ENCODE measurements at places on chromosomes 1 and 21.

GRCh38 chr21:36846631-36847030 lies 119.8 kb downstream of the HLCS start:
- H3K36me3 ChIP-seq = peaks cover 4% of the 10 kb centered on the region
- no peak overlapping the region for H3K27ac ChIP-seq
- H3K27me3 ChIP-seq = no peaks in the 10 kb centered on the region
- DNase-seq = no peak
- peaks cover 13% of the 10 kb centered on the region for H3K4me1 ChIP-seq

DNA sequence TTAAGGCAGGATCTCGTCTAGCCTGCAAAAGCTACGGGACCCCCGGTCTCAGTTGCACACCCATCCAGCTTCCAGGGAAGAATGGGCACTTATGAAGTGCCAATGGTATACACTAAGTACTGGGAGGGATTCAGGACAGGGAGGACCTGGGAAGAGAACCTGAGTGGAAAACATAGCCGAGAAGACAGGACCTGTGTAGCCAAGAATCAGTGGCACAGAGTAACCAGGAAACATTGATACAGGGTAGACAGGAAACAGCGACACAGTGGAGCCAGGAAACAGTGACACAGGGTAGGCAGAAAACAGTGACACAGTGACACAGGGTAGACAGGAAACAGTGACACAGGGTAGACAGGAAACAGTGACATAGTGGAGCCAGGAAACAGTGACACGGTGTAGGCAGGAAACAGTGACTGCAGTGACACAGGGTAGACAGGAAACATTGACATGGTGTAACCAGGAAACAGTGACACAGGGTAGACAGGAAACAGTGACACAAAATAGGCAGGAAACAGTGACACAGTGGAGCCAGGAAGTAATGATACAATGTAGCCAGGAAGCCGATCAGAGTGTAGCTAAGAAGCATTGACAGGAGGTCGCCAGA lies 138.0 kb upstream of the ARHGEF16 start:
- DNase-seq = no peak
- H3K4me1 ChIP-seq = peaks cover 36% of the 10 kb centered on the region
- H3K4me3 ChIP-seq = no peak overlapping the region
- no peak overlapping the region for H3K27ac ChIP-seq

- H3K36me3 ChIP-seq = peaks cover 39% of the 10 kb centered on the region
- DNase-seq = no peak
- no peaks in the 10 kb centered on the region for H3K4me1 ChIP-seq
- H3K4me3 ChIP-seq = no peak overlapping the region
Measured at GRCh38 chr1:2060072-2060471, 9.9 kb downstream of the PRKCZ start.

DNA sequence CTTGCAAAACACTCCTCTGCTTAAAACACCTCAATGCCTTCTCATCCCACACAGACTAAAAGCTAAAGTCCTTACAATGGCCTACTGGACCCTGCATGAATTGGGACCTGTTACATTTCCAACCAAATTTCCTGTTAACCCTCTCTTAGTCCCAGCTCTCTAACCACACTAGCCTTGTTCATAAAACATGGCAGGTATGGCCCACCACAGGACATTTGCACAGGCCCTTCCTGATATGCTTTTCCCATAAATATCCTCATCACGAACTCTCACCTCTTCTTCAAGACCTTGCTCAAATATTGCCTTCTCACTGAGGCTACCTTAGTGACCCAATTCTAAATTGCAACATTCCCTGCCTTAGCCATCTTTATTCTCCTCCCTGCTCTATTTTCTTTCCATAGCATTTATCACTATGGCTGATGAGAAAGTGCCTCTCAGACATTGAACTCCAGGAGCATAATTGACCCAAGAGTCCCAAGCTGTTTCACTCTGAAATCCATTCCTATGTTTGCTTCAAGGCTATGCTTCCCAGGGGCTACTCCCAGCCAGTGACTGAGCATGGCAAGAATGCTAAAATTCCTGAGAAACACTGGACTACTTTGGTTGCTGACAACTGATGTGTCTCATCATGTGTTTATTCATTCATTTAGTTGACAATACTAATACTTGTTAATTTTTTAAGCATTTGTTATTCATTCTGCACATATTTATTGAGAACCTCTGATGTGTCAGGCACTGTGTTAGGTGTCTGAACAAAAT lies 2.7 kb upstream of the PALMD start:
- no peak overlapping the region for H3K27ac ChIP-seq
- H3K4me3 ChIP-seq = no peak overlapping the region
- H3K36me3 ChIP-seq = no peaks in the 10 kb centered on the region
- no peak for DNase-seq
- H3K4me1 ChIP-seq = peaks cover 28% of the 10 kb centered on the region
- no peaks in the 10 kb centered on the region for H3K27me3 ChIP-seq

GRCh38 chr1:160580221-160580812 lies 1.0 kb upstream of the CD84 start:
- H3K4me1 ChIP-seq = no peaks in the 10 kb centered on the region
- no peak for DNase-seq
- peaks cover 13% of the 10 kb centered on the region for H3K27me3 ChIP-seq
- no peak overlapping the region for H3K27ac ChIP-seq
- H3K36me3 ChIP-seq = no peaks in the 10 kb centered on the region

- no peak overlapping the region for H3K4me3 ChIP-seq
- H3K27me3 ChIP-seq = no peaks in the 10 kb centered on the region
- no peak for DNase-seq
- H3K36me3 ChIP-seq = peaks cover 16% of the 10 kb centered on the region
Measured at GRCh38 chr1:196501760-196502428, 106.3 kb downstream of the KCNT2 start.

DNA sequence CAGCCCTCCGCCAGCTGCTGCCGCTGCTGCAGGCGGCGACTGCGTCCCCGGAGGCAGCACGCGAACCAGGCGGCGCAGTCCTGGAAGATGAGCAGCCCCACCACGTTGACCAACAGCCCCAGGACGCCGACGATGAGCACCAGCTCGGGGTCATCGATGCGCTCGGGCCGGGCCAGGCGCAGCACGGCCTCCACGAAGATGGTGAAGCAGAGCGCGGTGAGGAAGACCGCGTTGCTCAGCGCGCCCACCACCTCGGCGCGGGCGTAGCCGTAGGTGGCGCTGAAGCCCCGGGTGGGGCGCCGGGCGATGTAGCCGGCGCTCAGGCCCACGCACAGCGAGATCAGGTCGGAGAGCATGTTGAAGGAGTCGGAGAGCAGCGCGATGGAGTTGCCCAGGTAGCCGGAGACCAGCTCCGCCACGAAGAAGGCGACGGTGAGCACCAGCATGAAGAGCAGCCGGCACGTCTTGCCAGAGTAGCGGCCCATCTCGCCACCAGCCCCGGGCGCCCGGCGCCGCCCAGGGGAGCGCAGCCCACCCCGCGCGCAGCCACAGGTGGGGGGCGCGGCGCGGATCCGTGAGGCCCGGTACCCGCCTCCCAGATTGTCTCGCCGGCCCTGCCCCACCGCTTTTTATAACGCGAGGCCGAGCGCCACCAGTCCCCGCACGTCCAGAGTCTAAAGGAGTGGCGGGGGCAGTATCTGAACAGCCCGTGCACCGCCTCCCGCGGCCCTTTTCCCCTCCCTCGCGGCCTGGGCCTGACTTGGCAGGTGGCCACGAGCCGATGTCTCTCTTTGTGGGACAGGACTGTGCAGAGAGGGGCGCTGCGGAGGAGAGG lies at the start of gene SLC30A10:
TSS of gene SLC30A10 (minus strand) at position 602 of the 835 bp plus-strand sequence. CDS start at position 485, 117 bp downstream.
- peaks cover 11% of the 10 kb centered on the region for H3K4me1 ChIP-seq
- DNase-seq = peak; percentile 54
- H3K4me3 ChIP-seq = peak within 1 kb of the TSS; percentile 82

DNA sequence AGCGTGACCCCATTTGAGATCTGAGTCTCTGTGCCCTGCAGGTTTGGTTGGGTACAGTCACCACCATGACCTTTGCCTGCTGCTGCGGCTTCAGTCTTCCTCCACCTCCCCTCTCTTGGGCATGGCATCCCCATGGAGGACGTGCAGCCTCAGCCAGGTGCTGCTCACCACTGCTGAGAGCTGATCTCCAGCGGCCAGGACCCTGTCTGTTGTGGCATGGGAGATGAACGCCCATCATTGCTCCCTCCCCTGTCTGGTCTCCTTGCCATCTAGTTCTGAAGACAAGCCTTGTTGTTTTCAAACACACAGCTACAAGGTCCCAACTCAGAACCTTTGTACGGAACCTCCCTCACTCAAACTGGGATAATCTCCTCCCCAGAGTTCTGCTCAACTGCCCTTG lies 19.2 kb upstream of the PKP1 start:
- H3K36me3 ChIP-seq = no peaks in the 10 kb centered on the region
- H3K4me1 ChIP-seq = peaks cover 35% of the 10 kb centered on the region
- H3K27ac ChIP-seq = no peak overlapping the region
- H3K4me3 ChIP-seq = no peak overlapping the region
- DNase-seq = peak; percentile 22

DNA sequence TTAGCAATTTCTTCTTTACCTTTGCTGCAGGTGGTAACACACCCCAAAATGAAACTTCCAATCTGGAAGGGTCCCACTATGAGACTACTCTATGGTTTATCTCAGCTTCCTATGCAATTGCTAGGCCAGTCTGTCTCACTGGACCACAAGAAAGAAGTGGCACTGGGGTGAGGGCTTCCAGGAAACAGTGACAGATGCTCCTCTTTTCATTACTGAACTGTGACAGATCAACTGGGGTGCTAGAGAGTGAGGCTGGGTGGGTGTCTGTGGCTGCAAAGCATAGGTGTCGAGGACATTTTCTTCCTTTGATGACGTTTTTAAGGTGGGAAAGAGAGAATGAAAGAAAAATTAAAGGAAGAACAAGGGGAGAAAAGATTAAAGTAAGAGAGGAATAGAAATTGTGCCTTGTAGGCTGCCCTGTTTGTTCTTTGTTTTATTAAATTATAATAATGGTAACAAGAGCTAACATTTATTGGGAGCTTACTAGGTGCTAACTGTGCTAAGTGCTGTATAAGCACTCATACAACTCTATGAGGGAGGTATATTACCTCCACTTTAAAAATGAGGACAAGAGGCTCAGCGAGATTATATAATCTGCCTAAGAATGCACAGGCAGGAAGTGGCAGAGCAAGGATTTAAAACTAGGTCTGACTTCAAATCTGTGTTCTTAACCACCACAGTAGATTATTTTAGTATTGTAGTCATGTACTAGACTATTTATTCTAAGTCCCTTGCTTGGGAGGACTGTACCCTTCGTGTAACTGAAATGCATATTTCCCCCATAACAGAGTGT lies 27.8 kb upstream of the DMRTA2 start:
- no peak overlapping the region for H3K27ac ChIP-seq
- no peak for DNase-seq
- H3K4me3 ChIP-seq = no peak overlapping the region
- H3K36me3 ChIP-seq = no peaks in the 10 kb centered on the region
- H3K4me1 ChIP-seq = no peaks in the 10 kb centered on the region

GRCh38 chr1:226711976-226712741 lies 26.9 kb downstream of the ITPKB start:
- no peaks in the 10 kb centered on the region for H3K27me3 ChIP-seq
- peaks cover 7% of the 10 kb centered on the region for H3K4me1 ChIP-seq
- H3K36me3 ChIP-seq = peaks cover 6% of the 10 kb centered on the region
- no peak overlapping the region for H3K4me3 ChIP-seq
- no peak overlapping the region for H3K27ac ChIP-seq
- no peak for DNase-seq

DNA sequence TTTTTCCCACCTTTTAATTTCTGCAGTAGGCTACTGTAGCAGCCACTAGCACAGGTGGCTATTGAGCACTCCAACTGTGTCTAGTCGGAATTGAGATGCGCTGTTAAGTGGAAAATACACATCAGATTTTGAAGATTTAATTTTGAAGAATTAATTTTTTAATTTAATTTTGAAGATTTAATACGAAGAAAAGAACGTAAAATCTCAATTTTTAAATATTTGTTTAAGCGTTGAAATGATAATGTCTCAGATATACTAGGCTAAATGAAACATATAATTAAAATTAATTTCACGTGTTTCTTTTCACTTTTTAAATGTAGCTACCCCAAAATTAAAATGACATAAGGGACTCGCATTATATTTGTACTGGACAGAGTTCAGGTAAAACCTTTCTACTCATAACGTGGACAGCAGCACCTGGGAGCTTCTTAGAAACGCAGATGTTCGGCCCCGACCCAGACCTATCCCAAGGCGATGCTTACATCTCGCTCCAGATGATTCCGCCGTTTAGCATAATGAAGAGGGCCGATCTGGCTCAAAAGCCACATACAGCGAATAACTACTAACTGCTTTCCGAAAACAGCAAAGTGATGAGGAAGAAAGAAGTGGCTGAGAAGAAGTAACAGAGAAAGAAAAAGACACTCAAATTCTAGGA lies 717 bp downstream of the CRYZL1 start:
- DNase-seq = no peak
- H3K4me1 ChIP-seq = peaks cover 23% of the 10 kb centered on the region

DNA sequence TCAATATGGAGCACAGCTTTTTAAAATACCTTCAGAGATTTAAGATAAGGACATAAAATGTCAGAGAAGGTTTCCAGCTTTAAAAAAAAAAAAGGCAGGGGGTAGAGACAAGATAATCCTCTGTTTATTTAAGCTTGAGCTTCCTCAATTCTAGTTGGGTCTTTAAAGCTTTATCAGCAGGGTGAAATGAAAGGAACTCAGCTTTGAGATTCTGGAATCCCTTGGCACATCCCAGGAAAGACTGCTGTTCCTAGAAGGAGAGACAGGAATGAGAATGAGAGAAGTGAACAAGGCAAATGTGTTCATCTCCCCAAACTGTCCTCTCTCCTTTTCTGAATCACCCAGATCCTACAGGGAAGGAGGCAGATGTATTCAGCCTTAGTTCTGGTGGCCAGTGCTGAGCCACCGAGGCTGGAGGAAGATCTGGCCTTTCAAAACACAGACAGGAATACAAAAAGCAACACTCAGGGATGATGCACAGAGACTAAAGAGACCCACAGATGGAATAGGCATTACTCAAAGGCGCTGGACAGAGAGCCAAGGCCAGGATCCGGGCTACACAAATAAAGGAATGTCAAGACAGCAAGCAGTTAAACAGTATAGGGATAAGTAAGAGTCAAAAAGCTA lies 385.8 kb upstream of the DUSP10 start:
- no peak for DNase-seq
- no peak overlapping the region for H3K4me3 ChIP-seq
- peaks cover 14% of the 10 kb centered on the region for H3K4me1 ChIP-seq
- H3K27ac ChIP-seq = no peak overlapping the region
- H3K36me3 ChIP-seq = no peaks in the 10 kb centered on the region

GRCh38 chr1:156815307-156815826 lies 1.3 kb downstream of the SH2D2A start:
- H3K4me1 ChIP-seq = peaks cover 34% of the 10 kb centered on the region
- no peak overlapping the region for H3K27ac ChIP-seq
- no peaks in the 10 kb centered on the region for H3K36me3 ChIP-seq
- H3K4me3 ChIP-seq = peak overlapping the region; percentile 27
- peaks cover 43% of the 10 kb centered on the region for H3K27me3 ChIP-seq

DNA sequence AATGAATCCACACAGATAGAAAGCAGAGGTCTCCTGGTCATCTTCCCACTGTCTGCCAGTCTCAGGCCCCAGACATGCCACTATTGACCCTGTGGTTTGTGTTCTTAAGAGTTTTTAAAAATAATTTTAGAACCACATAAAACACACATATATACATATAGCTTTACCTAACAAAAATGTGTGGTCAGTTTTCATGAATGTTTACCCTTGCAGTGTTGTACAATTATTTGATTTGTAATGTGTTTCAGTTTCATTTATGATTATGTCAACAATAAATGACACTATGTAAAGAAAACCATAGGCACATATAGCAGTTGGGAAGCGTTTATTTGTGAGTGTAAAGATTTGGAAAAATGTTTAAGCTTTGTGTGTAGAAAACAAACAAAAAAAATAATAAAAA lies 17.1 kb downstream of the CHAF1B start:
- H3K36me3 ChIP-seq = peaks cover 17% of the 10 kb centered on the region
- H3K4me3 ChIP-seq = no peak overlapping the region
- no peaks in the 10 kb centered on the region for H3K4me1 ChIP-seq
- DNase-seq = no peak
- no peaks in the 10 kb centered on the region for H3K27me3 ChIP-seq
- H3K27ac ChIP-seq = no peak overlapping the region
